Posterior cingulate gyrus (tissue), 11 donors: ENCODE measurements at places on chromosomes 2 and 18.

DNA sequence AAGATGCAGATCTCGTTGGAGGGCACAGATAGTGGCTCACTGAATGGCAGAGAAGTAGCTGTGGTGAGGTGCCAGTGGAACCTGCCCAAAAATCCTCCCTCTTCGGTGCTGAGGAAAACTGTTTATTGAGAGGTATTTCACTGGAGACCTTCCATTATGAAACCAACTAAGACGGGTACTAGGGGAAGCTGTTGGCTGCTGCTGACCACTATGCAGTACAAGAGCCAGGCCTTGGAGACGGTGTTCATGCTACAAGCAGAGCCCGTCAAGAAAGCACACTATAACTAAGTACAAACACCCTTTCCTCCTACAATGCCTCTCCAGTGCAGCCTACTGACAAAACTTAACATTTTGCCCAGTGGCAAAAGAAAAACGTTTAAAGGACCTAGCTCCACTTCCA, 4.6 kb downstream of the ARL5A start:
- no peak for DNase-seq

- no peak for DNase-seq
Observed at GRCh38 chr18:77108821-77109647, 23.5 kb downstream of the MBP start.

- no peak for DNase-seq
Observed at GRCh38 chr2:142973822-142974207, 96.4 kb downstream of the KYNU start.

GRCh38 chr2:170967553-170967952, 38.5 kb downstream of the GORASP2 start:
- DNase-seq, result no peak
